IMR-90 (cell line): ENCODE measurements at places on chromosomes 12 and 14. TPM values are rescaled to one million over a fixed set of nuclear protein-coding genes. Genes with fewer than 3 reads are reported as not detected.

Gene SNRNP35
- 4.7 and 10.6 TPM in 2 replicates for total RNA-seq

Gene SEC23A
- total RNA-seq = 417 and 609 TPM in 2 replicates

Gene BDKRB2
- total RNA-seq = 60.5 and 73.1 TPM in 2 replicates

Gene KRT72
- not detected in 2 replicates for total RNA-seq

Gene ZFHX2
- total RNA-seq = under 0.01 and 0.18 TPM in 2 replicates

Gene PTPN11
- total RNA-seq = 135 and 199 TPM in 2 replicates
